ENCODE measurements at places on chromosomes 5 and 9. TPM values are rescaled to one million over a fixed set of nuclear protein-coding genes. Genes with fewer than 3 reads are reported as not detected.

DNA sequence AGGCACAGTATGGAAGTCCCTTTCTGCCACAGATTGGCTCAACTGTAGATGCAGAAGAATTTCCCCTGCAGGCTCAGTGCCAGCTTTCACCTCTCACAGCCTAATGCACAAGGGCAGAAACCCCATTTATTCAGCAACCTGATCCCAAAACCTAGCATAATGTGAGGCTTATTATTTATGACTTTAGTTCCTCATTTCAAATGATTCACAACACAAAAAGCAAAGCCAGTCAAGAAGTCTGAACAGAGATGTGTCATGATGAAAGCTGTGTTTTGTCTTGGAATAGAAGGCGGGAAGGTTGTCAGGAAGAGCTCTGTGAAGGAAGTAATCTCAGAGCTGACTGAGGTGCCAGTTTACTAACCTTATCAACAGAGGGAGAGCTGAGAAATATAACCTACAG, 369.7 kb downstream of the LRRC70 start:
- no peak for DNase-seq

DNA sequence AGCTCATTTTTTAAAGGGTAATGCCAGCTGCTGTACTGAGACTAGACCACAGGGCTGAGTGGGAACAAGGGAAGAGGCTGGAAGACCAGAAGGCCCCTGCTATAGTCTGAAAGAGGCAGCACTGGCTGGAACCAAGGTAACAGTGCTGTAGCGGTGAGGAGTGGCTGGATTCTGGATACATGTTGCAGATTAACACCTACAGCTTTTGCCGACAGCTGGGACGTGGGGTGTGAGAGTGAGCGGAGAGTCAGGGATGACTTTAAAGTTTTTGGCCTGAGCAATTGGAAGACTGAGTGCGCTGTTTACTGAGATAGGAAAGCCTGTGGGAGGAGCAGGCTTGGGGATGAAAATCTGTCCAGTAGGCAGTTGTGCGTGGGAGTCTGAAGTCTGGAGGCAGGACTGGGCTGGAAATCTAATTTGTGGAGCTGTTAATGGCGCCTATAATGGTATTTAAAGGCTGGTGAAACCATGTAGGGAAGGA, 26.5 kb downstream of the AQP7 start:
- DNase-seq = peak; percentile 7

- no peak for DNase-seq
Observed at GRCh38 chr9:89367281-89367680, 49.0 kb downstream of the SECISBP2 start.

DNA sequence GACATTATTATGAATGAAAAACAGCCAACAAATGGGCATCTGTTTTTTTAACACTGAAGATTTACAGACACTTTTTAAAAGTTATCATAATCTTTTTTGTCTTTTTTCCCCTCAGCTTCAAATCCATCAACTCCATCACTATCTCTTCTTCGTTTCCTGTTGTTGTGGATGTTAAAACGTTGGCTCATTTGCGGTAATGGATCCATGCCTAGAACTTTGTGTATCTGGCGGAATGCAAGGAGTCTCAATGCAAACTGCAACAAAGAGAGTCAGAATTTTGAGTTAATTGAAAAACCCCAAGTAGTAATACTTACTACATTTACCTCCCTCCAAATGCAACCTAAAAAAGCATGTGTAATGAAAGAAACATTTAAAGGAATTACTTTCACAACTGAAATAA, 42.9 kb upstream of the MTMR12 start:
- no peak for DNase-seq

DNA sequence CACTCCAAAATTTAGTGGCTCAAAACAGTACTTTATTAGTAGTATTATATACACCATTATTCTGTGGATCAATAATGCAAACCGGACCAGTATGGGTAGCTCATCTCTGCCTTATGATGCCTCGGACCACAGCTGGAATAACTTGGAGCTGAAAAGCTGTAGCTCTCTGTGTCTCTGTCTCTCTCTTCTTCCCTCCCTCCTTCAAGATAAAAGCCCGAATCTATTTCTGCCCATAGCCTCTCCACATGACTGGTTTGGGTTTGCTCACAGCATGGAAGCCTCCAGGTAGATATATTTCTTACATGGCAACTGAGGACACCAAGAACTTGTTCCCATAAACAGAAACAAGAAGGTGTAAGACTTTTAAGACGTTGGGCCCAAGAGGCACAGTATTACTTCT, 147.5 kb upstream of the TBCA start:
- no peak for DNase-seq

DNA sequence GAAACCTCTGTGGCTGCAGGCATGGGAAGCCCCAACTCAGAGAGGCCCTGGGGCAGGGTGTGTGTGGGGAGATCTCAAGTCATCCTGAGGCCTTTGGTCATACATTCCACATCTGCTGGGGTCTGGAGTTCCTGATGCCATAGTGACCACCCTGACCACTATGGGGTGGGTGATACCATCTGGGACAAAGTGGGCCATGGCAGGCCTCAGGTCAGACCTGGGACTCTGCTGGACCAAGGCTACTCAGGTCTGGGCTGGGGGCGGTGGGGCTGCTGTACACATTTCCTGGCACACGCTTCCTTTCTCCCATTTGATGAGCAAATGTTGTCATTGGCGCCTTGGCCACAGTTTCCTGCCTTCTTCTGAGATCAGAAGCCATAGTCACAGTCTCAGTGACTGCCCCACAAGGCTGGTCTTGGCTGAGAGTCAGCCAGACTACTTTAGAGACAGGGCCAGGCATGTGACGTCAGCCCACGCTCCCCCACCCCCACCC, 15.1 kb upstream of the ACSL6 start:
- DNase-seq = no peak

DNA sequence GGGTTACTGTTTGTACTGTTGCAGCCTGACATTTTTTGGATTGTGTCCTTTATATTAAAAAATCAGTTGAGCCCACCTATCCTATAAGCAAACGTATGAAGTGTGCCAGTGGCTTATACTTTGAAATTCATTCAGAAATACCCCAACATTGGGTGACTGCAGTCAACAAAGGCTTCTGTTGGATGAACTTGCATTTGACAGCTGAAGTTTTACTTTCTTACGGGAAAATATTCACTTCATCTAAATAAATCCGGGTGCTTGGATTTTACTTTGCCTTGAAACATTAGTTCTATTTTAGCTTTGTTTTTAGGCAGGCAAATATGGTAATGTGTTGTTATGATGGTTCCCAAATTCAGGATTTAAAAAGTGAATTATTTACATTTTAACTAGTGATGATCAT, 21.7 kb downstream of the EXOSC2 start:
- DNase-seq = no peak

GRCh38 chr5:158770506-158770905, 329.2 kb downstream of the EBF1 start:
- DNase-seq = no peak

DNA sequence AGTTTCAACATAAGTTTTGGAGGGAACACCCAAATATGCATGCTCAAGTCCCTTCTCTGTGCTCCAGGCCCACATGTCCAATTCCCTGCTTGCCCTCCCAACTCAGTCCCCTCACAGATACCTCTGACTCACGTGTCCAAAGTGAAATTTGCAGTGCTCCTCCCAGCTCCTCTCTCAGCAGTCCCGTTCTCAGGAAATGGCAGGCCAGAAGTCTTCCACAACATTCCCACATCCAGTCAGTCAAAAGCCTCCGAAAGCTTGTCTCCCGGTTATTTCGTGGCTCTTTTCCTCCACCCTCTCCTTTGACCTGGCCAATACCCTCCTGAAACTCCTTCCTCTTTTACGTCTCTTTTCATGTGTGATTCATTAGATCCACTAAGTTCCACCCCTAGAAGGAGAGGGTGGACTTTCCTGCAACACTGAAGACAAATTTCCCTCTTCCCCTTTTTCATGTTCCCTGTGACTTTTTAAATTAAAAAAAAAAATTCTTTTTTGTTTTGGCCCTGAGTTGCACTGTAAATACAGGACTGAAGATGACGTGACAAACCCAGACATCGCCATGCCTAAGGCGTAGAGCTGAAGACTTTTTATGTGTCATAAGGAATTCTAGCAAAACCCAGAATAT, 12.8 kb upstream of the MGAT1 start:
- no peak for DNase-seq

DNA sequence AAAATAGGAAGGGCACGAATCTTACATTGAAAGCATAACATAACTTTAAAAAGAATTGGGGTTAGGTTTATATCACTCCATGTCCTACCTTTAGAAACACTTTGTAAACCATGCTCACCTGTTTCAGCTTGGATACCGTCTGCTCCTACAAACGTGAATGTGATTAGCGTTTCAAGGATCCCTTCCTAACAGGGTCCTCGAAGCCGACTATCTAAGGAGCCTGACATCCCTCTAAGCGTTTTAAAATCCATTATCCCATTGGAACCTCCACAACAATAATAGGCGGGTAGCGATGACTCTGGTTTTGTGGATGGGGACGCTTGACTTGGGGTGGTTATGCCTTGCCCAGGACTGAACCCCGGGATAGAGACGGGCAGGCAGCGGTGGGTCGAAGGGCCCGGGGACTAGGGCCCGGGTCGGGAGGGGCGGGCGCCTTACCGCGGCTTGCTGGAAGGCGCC, 937 bp downstream of the SVEP1 start:
- no peak for DNase-seq

GRCh38 chr5:1789834-1790471, 9.7 kb downstream of the MRPL36 start:
- no peak for DNase-seq

- peak; percentile 67 for DNase-seq
Observed at GRCh38 chr5:181261320-181262049, 542 bp upstream of the TRIM52 start.

- DNase-seq = no peak
Observed at GRCh38 chr5:133397990-133398645, 214.2 kb downstream of the FSTL4 start.

DNA sequence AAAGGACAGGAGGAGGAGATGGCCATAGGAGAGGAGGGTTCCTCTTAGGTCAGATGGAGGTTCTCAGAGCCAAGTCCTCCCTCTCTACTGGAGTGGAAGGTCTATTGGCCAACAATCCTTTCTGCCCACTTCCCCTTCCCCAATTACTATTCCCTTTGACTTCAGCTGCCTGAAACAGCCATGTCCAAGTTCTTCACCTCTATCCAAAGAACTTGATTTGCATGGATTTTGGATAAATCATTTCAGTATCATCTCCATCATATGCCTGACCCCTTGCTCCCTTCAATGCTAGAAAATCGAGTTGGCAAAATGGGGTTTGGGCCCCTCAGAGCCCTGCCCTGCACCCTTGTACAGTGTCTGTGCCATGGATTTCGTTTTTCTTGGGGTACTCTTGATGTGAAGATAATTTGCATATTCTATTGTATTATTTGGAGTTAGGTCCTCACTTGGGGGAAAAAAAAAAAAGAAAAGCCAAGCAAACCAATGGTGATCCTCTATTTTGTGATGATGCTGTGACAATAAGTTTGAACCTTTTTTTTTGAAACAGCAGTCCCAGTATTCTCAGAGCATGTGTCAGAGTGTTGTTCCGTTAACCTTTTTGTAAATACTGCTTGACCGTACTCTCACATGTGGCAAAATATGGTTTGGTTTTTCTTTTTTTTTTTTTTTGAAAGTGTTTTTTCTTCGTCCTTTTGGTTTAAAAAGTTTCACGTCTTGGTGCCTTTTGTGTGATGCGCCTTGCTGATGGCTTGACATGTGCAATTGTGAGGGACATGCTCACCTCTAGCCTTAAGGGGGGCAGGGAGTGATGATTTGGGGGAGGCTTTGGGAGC, 3.1 kb downstream of the EGR1 start:
- DNase-seq = peak; percentile 42

- no peak for DNase-seq
Observed at GRCh38 chr5:147450606-147451005, 59.3 kb downstream of the DPYSL3 start.

DNA sequence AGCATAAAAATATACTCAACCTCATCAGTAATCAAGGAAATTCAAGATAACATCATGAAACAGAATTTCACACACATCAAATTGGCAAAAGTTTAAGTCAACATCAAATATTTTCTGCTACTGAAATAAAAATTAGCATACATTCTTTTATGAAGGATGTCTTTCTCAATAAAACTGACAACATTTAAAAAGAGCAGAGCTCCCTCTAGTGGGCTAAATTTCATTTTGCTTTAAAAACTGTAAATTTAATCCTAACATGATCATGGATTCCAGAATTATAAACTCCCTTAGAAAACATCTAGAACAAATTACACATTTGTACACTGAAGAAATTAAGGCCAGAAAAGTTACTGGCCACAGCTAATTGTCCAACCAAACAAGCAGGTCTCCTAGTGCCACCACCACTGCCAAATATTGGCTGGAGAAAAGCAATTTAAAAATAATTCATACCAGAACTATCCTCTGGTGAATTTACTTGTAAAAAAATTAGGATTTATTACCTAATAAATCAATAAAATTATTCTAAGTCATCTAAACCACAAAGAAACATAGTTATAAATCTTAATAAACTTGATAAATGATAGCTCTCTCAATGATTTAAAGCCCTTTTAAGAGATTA, 31.2 kb downstream of the DEPDC1B start:
- DNase-seq = no peak

- no peak for DNase-seq
Observed at GRCh38 chr9:70112981-70113380, 69.3 kb downstream of the MAMDC2 start.

- DNase-seq = peak; percentile 29
Observed at GRCh38 chr5:55546947-55547346, 12.2 kb upstream of the PLPP1 start.

- DNase-seq = no peak
Observed at GRCh38 chr9:121942866-121943382, 150.2 kb downstream of the TTLL11 start.

DNA sequence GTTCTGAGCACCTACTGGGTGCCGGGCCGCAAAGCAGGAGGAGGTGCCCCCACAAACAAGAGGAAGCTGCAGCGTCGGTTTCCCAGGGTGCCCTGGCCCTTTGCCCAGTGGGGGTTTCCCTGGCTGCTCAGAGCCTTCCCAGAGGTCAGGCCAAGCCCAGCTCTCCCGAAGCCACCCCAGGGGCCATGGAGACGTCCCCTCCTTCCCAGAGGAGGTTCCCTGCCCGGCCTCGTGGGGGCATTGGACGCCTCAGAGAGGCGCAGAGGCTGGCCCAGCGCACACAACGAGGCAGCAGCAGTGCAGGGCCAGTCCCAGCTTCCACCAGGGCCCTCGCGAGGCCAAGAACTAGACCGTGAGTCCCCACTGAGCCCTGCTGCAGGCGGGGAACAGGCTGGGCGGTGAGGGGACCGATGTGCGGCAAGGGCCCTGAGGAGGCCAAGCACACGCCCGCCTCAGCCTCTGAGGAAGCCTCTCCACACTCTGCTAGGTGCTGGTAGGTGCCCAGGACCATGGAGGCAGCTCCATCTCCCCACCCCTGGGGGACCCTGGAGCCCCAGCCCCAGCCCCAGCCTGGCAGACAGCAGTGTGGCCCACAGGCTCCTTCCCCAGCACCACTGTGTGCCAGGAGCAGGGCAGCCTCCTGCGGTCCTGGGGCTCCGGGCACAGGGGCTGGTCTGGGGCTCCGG, 7.0 kb downstream of the DIPK1B start:
- DNase-seq = no peak

The GABRA6 gene
- not detected for total RNA-seq

The OSMR gene
- 11.7 TPM for total RNA-seq

The RMRP gene
- 2,577 TPM for total RNA-seq

The IFT74 gene
- total RNA-seq = 7.3 TPM

The RBM22 gene
- 28.7 TPM for total RNA-seq

The SLC6A3 gene
- not detected for total RNA-seq

The PTPN3 gene
- 13.2 TPM for total RNA-seq

The BBLN gene
- 113 TPM for total RNA-seq

The ZNF618 gene
- total RNA-seq = 11.9 TPM

The TNC gene
- total RNA-seq = 4.2 TPM

The ZDHHC21 gene
- total RNA-seq = 67.6 TPM

The SYNPO gene
- 40.9 TPM for total RNA-seq

The LAMC3 gene
- 16.8 TPM for total RNA-seq

The C5orf58 gene
- not detected for total RNA-seq

The PTGER4 gene
- 25.9 TPM for total RNA-seq

The NR4A3 gene
- 1.0 TPM for total RNA-seq
